ENCODE measurements at places on chromosomes 4 and X.

DNA sequence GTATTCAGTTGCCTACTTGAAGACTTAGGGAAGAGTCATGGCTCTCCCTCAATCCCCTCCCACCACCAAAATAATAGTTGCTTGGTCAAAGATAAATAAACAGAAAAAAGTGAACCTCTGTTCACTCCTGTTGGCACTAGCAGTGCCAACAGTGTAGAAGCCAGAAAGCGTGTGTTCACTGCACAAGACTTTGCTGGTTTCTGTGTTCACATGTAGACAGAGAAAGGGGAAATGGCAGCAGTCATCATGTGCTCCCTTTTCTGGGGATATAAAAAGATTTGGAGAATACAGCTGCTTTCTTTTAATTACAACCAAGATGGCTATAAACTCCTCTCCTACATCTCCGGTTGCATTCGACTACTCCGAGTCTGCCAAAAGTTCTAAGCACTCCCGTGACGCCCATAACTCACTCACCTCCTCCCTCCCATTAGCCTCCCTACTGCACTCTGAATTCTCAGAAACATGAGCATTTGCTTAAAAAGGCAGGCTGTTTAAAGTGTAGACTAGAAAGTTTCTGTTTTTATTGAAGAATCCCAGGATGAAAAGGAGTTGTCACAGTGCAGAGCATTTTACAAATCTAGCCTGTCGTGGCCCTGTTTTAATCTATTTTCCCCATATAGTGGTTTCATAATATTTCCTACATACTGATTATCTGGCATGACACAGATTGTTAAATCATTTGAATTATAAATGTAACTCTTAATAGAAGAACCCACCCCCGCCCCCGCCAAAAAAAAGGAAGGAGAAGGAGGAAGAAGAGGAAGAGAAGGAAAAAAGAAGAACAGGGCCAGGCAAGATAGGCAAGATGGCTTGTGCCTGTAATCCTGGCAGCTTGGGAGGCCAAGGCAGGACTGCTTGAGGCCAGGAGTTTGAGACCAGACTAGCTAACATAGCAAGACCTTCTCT, 16.7 kb downstream of the LGI2 start:
- no peak for DNase-seq

DNA sequence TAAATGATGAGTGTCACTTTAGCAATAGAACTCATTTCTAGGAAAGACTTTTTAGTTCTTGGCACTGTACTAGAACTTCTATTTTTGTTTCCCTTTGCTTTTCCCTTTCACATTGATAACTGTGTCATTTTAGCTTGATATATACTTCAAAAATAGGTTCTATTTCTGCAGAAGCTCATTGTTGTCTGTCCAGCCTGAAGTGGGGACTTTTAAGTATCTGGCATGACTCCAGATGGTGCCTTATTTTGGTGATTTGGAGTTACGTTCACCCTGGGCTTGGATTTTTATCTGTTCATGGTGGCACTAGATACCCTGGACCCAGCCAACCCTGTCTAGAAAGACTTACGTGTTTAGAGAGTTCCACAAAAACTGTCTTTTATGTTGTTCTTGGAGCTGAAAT, 3.4 kb downstream of the ABHD18 start:
- no peak for DNase-seq

- DNase-seq, result no peak
Observed at GRCh38 chr4:182874304-182874751, 42.9 kb downstream of the DCTD start.

DNA sequence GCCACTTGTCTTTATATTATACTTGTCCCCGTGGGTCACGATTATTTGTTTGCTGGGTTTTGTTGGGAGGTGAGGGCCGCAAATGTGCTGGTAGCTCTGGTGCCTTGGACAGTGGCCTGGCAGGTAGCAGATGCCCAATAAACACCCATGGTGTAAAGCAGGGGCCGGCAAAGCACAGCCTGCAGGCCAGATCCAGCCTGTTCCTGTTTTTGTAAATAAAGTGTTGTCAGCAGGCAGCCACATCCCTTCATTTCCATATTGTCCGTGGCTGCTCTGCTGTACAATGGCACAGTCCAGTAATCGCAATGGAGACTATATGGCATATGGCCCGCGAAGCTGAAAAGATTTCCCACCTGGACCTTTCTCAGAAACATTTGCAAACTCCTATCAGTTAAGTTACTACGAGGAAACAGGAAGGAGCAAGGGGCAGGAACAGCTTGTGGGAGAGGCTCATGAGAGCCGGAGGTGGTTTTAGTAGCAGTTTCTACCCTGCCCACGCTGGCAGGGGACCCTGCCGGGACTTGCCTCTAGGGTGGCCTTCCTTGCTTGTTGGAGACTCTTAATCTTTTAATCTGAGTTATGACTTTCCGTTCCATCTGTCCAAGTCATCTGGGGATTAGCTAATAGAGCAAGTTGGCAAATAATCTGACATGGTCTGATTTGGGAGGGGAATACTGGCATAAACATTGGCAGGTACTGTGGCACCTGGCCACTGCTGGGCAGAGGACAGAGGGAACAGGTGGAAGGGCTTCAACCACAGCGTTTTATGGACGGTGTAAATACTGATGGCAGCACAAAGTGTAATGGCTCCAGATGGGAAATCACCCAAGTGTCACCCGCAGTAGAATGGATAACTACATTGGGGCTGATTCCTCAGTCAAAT, 19.6 kb downstream of the CLCN4 start:
- peak; percentile 2 for DNase-seq

- peak; percentile 8 for DNase-seq
Observed at GRCh38 chrX:110086162-110086915, 83.4 kb downstream of the TMEM164 start.
